Vagina (tissue), 2 donors: ENCODE measurements at places on chromosomes 16 and 17. TPM values are rescaled to one million over a fixed set of nuclear protein-coding genes. Genes with fewer than 3 reads are reported as not detected.

Gene SLC12A3
- not detected for total RNA-seq

Gene CBFA2T3
- total RNA-seq = 2.7 TPM

Gene KATNB1
- 23.6 TPM for total RNA-seq

Gene PLD6
- 0.74 TPM for total RNA-seq

Gene SMYD4
- total RNA-seq = 16.7 TPM

Gene C16orf74
- total RNA-seq = 18.2 TPM

DNA sequence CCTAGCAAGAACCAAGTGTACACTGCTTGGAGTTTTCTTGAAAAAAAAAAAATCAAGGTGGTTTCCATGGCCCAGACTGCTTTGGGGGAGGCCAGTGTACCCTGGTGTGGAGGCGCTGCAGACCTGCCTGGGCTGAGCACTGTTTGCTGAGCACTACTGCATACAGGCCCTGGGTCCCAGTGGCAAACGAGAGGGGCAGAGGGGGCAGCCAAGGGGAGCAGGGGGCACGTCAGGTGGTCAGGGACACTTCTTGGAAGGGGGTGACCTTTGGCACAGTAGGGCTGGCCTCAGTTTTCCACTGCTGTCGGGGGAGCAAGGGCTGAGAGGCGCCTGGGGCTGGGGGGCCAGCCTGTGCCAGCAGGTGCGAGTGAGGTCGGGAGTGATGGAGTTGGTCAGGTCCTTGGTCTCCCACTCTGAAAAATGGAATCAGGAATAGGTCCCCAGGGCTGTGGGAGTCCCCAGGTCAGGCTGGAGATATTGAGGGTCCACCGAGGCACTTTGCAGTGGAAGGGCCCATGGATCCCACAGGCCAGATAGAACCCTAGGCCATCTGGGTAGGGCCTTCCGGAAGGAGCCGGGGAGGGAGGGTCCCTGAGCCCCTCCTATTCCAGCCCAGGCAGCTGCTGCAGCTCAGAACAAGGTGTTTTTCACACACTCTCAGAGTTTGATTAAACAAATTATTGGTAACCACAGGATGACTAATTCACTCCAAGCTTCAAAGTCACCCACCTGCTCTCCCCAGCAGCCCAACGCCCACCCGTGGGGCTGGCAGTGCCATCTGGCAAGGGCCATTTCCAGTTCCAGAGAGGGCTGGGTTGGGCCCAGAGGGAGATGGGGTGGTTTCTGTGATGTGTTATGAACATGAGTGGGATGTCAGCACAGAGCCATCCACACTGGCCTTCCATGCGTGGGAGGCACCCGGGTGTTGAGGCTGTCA, 3.5 kb downstream of the ZFPM1 start:
- no peak for DNase-seq

GRCh38 chr17:76036497-76037261, 9.6 kb upstream of the EVPL start:
- DNase-seq = no peak

DNA sequence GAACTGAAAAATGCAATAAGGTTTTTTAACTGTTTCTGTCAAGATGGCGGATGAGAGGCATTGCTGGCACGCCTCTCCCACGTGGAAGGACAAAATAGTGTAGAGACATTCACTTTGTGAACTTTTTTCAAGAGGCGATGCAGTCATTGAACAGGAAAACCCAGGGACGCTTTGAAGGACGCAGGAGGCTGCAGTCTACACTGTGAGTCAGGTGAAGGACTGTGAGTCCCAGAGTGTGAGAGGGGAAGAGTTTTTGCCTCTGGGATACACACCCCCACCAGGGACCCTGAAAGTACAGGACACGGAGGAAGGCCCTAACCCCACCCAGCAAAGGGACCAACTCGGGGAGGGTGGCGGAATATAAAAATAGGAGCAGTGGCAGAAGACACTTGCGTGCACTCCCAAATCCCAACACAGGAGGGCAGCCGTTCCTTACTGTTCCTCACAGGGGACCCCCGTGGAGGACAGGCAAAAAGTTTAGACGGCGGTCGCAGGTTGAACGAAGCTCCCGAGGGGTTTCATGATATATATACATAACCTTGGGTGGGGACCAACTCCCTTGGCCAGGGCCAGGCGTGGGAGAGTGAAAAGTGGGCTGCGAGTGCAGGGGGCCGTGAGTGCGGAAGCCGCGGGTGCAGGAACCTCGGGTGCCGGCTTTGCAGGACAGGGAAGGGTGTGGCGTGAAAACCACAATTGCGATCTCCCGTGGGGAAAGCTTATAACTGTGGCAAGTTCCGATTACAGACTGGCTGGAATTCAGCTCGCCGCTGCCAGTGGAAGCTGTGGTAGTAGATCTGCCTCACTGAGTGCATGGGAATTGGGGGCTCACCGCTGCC, 82.0 kb upstream of the ALOX12 start:
- no peak for DNase-seq

DNA sequence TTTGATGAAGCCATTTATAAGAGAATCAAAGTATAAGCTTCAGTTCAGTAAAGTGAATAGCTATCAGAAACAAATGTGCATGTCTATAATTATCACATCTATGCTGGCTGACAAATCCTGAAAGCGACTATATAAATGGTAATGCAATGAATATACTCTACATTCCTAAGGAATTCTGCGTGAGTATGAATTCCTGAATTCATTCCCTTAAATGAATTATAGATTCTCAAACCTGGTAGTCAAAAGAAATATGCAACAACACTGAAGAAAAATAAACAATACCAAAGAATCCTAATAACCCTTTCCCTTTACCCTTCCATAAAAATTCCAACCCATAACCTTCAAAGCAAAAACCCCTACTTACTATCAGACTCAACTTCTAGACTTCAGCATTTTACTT, 416.6 kb upstream of the PMFBP1 start:
- no peak for DNase-seq

DNA sequence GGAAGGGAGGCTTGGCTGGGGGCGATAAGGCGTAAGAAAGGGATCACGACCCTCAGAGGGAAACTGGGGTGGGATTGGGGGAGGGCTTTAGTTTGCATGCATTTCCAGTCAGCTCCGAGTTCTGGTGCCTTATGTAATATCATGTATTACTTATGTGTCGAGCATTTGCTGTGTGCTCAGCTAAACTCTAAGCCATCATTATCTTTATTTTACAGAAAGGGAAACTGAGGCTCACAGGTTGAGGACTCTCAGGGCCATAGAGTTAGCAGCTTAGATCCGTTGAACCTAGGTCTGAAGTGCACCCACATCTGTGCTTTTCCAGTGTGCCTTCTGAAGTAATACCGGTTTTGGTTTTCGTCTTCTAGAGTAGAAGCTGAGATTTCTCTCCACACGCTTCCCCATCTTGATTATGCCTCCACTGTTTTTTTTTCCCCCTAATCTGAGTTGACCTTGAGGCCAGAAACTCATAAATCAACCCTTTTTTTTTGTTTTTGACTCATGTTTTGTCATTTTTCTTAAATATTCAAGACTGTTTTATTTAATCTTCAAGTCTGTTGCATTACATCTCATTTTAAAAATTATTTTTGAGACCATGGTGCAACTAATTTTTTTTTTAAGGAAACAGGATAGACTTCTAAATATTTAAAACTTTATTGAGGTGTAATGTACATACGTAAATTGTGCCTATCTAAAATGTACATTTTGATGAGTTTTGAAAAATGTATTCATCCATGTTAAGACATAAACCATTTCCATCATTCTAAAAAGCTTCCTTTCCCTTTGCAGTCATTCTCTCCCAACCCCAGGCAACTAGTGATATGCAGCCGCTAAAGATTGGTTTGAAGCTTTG, 741 bp downstream of the CYB5B start:
- DNase-seq = no peak

DNA sequence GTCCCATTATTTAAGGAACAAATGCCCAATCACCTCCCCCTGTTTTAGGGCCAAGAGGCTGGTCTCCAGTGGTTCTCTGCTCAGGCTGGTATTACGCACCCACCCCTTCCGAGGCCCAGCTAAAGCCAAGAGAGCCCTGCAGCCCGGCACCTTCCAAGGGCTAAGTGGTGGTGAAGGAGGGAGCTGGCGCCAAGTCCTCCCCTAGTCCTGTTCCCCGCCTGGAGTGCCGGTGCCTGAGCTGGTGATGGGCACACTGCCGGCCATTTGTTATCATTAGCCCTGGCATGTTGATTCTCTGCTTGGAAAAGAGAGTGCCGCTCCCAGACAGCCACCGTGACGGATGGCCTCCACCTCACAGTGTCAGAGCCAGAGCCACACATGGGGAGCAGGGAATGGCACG, 31.9 kb downstream of the GRIN2C start:
- no peak for DNase-seq

DNA sequence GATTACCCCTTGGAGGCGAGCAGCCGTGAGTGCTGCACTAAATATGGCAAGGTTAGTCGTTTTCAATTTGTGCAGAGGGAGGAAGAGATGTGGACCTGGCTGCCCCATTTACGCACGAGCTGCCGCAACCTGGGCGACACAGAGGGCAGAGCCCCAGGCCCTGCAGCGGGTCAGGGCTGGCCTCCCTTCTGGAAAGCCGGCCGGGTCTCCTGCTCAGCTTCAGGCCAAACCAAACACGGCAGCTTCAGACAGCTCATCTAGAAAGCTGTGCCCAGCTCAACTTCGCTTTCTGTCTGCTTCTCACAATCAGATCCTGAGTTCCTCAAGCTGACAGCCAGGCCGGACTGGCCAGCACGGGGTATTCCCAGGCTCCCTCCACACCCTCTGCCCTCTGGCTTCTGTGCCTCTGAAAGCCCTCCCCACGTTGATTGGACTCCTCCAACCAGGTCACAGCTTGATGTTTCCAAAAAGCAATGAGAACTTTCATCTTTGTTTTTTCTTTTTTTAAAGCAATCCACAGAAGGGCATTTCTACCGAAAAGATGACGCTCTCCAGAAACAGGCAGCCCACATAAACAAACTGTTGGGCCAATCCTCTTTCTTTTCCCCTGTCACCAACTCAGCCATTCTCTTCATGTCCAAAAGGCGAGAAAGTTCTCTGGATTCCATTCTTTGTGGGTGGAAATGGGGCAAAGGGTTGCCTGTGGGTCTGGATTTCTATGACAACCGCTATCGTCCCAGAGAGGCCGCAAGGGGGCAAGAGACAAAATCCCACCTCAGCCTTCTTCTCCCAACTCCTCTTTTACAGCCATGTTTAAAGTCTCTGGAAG, 189.0 kb downstream of the ZFHX3 start:
- no peak for DNase-seq

DNA sequence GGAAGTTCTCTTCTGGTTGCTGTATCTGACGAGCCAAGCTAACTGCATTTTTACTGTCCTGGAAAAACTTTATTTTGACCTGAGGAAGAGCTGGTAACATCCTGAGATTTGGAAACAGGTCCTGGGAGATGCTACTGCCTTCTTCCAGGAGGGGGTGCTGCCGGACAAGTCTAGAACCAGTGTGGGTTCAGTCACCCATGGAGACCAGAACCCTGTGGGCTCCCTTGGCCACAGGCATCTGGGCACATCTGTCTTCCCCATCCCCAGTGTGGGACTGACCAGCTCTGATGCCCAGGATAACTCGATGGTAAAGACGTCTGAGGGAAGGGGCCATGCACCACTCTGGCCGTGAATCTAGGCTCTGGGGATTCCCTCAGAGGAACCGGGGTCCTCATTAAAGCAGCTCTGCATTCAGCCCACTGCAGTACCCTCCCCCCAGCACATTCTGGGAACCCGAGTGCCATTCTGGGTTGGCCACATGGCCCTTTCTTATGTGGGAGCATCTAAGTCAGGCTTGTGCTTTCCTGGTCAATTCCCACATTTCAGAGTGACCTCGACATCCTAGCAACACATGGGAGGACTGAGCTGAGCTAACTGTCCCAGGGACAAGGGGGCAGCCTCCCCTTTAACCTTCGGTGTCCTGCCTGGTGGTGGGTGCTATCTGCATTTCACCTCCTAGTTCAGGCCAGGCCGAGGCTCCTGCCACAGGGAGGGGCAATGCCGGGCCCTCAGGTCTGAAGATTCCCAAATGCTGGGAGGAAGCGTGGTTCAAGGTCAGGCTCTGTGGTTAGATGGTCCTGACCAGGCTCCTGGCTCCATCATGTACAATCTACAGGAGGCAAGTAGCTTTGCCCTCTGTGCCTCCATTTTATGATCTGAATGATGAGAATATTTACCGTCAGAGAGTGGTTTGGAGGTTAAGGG, 6.4 kb downstream of the C16orf86 start:
- DNase-seq = peak; percentile 81

DNA sequence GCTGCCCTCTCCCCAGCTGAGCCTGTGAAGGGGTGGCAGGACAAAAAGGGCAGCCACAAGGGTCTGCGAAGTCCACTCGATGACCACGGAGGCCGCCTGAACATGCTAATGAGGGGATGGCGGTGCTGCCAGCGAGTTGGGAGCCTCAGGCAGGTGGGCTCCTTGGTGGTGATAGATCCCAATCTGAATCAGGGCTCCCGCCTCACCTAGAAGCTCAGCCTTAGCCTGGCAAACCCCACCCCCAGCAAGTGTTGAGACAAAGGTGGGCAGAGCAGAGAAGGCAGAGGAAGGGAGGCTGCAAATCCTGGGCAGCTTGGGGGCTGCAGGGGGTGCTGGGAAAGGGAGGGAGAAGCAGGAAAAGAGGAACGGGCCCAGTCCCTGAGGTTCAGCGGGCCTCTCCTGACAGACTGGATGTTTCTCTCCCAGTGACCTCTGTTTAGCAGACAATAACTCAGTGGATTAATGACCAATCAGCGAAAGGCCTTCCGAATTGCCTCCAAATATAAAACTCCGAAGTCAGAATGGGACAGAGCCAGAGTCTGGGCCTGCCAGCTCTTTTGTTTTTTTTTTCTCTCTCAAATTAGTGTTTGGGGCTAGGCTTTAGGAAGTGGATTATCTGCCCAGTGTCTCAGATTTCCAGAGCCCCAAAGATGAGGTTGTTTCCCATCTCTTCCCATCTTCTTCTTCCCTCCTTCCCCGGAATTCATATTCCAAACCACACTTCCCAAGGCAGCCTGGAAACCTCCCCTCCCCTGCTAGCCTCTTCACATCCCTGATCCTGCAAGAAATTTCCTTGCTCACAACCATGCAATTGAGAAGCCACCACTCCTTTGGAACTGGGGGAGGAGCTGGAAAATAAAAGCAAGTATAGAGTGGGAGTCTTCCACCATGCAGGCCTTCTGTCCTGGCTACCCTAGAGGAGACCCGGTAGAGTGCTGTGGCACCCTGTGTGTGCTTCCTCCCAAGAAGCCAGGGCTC, 15.2 kb upstream of the HOXB2 start:
- DNase-seq = no peak

GRCh38 chr16:31016018-31016417, 5.6 kb upstream of the STX1B start:
- no peak for DNase-seq

DNA sequence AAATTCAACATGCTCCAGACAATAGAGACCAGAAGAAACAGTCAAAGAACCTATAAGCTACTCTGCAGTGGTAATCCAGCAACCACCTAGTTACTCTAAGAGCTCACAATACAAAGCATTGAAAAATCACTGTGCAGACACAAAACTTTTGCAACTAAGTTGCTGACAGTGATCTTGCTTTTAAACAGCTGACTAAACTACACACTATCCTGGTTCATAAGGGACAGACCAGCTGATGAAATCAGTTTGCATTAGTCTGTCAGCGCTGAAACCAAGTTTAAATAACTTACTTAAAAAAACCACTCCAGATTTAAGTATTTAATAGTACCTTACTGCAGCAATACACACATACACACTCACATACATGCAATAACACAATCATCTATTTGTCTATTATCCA, 4.6 kb downstream of the VEZF1 start:
- DNase-seq = no peak

GRCh38 chr16:27145630-27146029, 57.7 kb upstream of the KDM8 start:
- DNase-seq = no peak

GRCh38 chr17:66677201-66677981, 157.5 kb upstream of the CACNG5 start:
- DNase-seq = peak; percentile 56

GRCh38 chr16:23408242-23408822, 44.7 kb downstream of the COG7 start:
- DNase-seq = no peak
